Activated CD8-positive, alpha-beta memory T cell treated with anti-CD3 and anti-CD28 coated beads for 4 hours (primary cell): ENCODE measurements at places on chromosomes 6 and 20.

GRCh38 chr6:73074175-73074574 lies 151.1 kb downstream of the KHDC1L start:
- no peak for DNase-seq

GRCh38 chr6:156850353-156850752 lies 73.2 kb downstream of the ARID1B start:
- no peak for DNase-seq

GRCh38 chr6:45611491-45611890 lies 233.8 kb upstream of the SUPT3H start:
- DNase-seq, result no peak

DNA sequence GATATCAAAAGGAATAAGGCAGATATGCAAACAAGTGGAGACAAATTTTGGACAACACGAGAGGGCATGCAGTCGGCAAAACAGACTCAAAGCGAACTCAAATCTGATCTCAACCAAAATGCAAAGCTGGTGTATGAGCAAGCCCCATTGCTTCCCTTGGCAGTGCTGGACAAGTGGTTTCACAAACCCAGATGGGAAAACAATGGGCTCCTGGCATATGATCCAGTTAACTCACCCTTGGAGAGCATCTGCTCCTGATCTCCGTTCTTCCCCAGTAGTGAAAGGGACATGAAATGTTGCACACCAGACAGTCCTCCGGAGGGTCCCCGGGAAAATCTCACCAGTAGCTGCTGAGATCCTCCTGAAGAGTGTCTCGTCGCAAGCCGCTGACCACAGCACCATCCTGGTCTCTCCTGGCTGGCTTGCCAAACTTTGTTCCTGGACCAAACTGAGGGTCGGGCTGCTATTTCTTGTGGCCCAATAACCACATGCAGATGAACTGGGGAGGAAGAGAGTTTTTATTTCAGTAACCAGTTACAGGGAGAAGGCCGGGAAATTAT lies 84.3 kb upstream of the THBS2 start:
- no peak for DNase-seq

- no peak for DNase-seq
These were observed 52.6 kb upstream of the CCDC167 start for GRCh38 chr6:37552267-37552666.

GRCh38 chr6:32664827-32665362 lies 1.6 kb downstream of the HLA-DQB1 start:
- no peak for DNase-seq

DNA sequence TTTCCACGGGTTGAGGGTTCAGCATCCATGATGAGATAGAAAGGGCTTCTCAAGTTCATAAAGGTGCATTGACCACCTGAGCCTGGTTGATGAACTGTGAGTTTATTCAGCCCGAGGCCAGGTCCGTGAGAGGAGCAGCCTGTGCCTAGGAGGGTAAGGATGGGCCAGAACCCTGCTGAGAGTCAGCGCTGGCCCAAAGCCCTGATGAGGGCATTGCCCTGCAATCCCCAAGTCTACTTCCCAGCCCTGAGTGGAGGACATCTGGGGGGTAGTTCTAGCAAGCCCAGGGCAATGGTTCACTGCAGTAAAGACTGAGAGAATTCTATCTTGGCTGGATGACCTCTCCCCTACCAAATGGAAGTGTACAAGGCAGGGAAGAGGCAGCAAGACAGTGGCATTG lies 123.3 kb upstream of the NXT1 start:
- DNase-seq, result no peak

DNA sequence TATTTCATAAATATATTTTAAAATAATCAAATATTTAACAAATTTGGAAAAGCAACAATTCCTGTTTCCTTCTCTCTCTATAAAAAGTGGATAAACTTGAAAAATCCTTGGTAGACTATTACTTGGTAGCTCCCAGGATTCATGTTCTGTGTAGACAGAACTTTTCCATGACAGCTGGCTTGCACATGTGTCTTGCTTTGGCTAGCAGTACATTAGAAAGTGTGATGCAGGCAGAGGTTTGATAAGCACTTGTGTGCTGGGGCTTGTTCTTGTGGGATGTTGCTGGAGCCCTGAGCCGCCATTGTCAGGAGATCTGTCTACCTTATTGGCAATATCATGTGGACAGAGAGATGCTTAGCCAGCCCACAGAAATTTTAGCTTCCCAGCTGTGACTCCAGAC lies 327.2 kb downstream of the CDKAL1 start:
- no peak for DNase-seq

DNA sequence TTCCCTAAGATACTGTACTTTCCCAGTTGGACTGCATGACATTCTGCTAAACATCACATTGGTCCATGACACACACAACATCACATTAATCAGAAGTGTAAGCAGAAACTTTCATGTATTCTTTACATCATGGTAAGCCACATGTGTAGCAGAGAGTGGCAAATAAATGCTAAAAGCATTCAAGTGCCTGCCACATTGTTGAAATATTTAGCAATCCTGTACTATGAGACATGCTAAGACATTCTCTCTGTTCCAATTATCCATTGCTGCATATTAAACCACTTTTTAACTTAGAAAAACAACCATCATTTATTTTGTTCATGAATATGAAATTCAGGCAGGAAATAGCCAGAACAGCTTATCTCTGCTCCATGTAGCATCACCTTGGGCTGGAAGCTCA lies 207.7 kb upstream of the GJE1 start:
- DNase-seq, result no peak

DNA sequence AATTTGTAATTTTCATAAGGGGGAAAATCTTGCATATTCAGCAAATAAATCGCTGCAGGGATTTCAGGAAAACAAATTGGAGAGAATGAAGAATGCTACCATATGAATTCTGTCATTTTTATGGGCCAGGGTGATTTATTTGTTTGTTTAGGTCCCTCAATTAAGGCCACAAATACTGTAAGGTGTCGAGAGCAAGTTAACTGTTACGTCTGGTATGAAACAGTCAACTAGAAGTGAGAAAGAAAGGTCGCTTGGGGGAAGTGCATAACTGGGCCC lies 166.9 kb upstream of the TSHZ2 start:
- no peak for DNase-seq

DNA sequence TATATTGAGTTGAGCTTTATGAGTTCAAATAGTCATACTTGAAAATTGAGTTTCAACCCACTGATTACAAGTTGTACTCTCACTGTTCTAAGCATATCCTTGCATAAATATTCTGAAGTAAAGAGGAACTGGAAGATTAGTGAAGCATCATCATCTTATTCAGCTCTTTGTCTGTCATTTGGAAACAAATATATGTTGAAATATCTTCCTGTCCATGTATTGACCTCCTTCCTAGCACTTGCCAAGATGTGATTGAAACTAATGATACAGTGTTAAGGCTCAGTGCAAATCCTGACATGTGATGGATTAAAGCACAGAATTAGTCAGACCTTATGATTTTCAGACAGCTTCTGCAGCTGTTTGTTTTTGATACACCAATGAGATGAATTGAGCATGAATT lies 434.3 kb downstream of the TBC1D32 start:
- no peak for DNase-seq

GRCh38 chr6:43644940-43645612 lies at the start of gene RSPH9:
TSS of gene RSPH9 (plus strand) at chr6:43645036. CDS start at chr6:43645099, 63 bp downstream.
- DNase-seq, result no peak

- DNase-seq, result peak; percentile 57
These were observed 201.0 kb downstream of the UST start for GRCh38 chr6:148947621-148948444.

- no peak for DNase-seq
These were observed 34.8 kb downstream of the NR2E1 start for GRCh38 chr6:108200631-108201030.

GRCh38 chr20:58901488-58902402 lies 49.2 kb downstream of the GNAS start:
- no peak for DNase-seq

DNA sequence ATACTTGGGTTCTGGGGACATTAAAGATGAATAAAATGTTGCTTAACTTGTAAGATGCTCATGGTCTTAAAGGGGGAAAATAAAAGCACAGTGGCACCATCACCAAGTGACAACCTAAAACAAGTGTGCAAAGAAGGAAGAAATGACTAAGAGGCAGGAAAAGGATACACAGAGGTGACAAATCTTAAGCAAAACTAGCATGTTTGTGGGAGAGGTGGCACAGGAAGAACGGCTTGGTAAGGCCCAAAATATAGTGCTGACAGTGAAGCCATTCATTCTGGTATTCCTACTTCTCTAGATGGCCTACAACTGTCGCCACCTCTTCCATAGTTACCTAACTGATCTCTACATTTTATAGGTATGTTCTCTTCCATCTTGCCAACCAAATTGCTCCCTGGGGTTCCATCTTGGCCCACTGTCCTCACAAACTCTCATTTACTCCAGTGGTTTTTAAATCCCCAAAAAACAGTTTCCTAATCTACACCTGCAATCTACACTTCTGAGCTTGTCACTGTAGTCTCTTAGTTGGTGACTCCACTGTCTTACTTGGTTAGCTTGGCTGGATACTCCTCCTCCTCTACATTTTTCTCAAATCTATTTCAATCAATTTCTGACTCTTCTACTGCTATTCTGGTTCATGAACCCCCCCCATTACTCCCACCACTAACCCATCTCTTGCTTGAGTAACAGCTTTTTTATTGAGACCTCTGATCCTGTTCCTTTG lies 33.5 kb downstream of the FAM8A1 start:
- peak; percentile 3 for DNase-seq

GRCh38 chr20:22815603-22816315 lies 219.4 kb upstream of the SSTR4 start:
- no peak for DNase-seq

- DNase-seq, result no peak
These were observed 6.8 kb downstream of the JAG1 start for GRCh38 chr20:10667077-10667401.

DNA sequence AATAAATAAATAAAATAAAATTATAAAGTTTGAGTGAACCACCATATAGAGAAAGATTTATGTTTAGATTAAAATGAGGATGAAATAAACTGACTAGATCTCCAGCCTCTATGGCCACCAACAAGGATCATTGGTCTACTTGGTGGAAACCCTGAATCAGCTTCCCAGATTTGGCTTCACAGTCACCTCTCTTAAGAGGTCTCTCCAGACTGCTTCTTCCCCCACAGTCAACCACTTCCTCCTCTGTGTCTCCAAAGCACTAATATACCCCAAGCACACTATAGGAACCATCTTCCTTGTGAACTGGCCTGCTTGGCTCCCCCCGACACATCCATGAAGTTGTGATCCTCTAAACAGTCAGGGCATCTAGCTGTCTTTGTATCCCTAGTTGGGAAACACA lies 529.6 kb upstream of the RNF217 start:
- no peak for DNase-seq

DNA sequence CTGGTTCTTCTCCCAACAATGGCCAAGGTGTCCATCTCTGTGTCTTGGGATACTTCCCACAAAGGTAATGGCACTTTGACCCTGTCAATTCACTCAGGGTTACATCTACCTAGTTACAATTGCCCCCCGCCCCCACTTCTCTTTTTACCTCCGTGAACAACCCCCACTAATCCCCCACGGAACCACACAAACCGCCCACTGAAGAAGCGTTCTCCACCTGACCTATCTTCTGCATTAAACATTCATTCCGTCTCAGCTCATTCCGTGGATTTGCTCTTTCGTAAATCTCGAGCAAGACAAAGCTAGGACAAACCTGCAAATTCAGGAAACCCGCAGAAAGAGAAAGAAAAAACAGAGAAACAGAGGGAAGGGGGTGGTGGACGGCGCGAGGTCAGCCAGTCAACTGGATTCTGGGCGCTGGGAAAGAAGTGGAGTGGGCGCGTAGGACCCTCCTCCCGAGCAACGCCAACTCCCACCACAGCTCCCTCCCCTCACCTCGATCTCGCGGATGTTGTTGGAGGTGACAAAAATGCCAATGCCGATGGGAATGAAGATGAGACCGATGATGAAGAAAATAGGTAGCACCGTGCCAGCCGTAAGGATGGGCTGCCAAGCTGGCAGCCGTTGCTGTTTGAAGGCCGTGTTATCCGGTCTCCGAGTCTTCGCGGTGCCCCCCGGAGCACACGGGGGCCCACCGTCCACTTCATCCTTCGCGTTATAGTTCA lies 523 bp downstream of the TMEM30A start:
- no peak for DNase-seq

DNA sequence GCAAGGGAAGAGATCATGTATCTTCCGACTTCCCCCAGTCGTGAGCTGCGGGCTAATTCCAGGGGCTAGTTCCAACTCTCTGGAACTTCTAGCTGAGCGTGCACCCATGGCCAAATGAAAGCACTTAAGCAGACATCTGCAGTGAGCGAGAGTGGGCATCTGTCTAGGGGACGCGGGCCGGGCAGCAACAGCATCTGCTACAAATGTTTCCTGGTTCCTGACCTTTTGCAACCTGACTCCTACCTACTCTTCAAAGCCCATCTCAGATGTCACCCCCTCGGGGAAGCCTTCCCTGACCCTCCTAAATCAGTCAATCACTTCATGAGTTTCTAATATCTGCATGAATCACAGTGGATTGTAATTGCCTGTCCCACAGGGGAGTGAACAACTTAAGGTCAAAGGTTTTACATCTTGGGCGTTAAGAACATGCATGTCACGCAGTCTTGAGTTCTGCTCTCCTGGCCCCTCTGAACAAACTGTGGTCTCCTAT lies 141.9 kb downstream of the CEBPB start:
- no peak for DNase-seq

- no peak for DNase-seq
These were observed 2.4 kb upstream of the GCNT2 start for GRCh38 chr6:10518557-10519407.

- DNase-seq, result no peak
These were observed 247.9 kb upstream of the BMP2 start for GRCh38 chr20:6519556-6519955.

GRCh38 chr6:79632580-79632979 lies 1.5 kb downstream of the SH3BGRL2 start:
- no peak for DNase-seq

GRCh38 chr20:41382791-41383305 lies 16.2 kb upstream of the EMILIN3 start:
- DNase-seq, result no peak

DNA sequence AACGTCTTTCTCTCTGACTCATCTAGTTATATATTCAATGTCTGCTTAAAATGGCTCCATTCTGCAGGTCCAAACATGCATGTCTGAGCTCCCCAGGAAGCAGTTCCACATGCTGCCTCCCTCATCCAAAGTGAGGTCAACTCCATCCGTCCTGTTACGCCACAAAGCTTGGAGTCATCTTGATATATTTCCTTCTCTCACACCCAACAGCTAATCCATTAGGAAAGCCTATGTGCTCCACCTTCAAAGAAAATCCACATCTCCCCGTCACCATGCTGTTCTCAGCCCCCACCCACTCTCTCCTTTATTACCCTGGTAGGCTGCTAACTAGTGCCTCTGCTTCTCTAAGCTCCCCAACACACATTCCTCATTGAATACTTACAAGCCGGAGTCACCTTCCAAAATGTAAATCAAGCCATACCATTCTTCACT lies 130.2 kb upstream of the SYNDIG1 start:
- DNase-seq, result no peak
